Small intestine (tissue), 16 donors: ENCODE measurements at places on chromosomes 6 and 20. TPM values are rescaled to one million over a fixed set of nuclear protein-coding genes. Genes with fewer than 3 reads are reported as not detected.

Gene WFDC10B
- polyA plus RNA-seq: not detected

Gene NRN1
- polyA plus RNA-seq: 3.2 TPM

- no peak for DNase-seq
Measured at GRCh38 chr6:71040841-71041240, 84.0 kb upstream of the B3GAT2 start.

- no peak for DNase-seq
Measured at GRCh38 chr20:6767126-6767535, 355 bp upstream of the BMP2 start.

DNA sequence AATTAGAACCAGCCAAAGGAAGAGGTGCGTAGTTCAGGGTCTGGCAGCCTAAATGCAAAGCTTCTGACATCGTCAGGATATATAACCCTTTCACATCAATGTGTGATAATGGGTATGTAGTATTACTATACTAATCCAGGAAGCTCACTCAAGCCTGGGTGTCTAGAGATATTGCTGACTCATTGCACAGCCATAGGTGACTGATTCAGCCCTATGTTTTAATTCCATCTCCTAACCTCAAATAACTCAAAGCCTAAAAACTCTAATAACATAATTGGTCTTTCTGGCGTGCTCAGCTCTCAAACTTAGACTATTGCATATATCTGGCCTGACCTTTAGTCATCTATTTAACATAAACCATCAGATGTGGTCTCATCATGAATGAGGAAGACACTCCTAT, 658.4 kb downstream of the TBC1D32 start:
- no peak for DNase-seq

DNA sequence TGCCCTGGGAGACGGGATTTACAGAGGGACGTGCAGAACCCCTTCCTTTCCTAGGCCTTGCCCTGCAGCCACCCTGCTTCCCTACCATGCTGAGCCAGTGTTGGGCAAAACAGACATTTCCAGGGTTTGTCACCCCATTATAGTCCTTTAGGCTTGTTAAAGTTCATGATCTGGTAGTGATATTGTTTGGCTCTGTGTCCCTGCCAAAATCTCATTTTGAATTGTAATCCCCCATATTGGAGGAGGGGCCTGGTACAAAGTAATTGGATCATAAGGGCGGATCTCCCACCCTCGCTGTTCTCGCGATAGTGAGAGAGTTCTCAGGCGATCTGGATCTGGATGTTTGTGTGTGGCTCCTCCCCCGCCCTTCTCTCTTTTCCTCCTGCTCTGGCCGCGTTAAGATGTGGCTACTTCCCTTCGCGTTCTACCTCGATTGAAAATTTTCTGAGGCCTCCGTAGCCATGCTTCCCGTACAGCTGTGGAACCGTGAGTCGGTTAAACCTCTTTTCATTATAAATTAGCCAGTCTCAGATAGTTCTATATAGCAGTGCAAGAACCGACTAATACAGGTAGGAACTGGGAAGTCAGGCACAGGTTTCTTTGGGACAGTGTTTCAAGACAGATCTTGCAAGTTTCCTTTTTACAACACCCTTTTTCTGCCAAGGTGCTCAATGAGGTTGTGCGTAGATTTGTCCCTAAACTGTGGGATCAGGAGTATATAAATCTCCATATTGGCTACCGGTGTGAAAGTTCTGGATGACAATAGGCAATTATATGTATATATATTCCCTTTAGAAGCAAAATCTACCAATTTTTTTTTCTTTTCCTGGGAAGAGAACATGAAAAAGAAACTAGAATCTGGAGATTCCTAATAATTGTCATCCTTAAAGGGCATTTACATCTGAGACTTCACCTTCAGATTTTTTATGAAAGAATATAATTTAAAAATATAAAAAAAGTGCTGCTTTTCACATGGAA, 152.1 kb downstream of the SAMD5 start:
- DNase-seq: no peak

DNA sequence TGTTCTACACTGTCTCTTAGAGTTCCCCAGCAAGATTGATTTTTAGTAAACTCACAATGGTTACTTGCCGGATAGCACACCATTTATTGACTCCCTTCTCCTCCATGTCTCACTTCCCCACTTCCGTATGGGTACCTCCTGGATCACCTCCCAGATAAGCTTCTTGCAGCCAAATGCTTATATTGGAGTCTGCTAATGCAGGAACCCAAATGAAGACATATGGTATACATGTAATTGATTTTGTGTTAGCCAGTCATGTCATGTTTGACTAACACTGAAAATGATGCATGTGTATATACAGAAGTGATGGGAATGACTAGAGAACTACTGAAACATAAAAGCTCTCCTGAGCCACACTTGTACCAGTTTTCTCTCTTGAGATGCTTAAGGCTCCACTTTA, 46.1 kb upstream of the TMX4 start:
- no peak for DNase-seq
